KG1 (cell line): ENCODE measurements at places on chromosomes 6 and 20.
A peak's percentile ranks its signal among the peaks of the same experiment; 100 is the strongest.

DNA sequence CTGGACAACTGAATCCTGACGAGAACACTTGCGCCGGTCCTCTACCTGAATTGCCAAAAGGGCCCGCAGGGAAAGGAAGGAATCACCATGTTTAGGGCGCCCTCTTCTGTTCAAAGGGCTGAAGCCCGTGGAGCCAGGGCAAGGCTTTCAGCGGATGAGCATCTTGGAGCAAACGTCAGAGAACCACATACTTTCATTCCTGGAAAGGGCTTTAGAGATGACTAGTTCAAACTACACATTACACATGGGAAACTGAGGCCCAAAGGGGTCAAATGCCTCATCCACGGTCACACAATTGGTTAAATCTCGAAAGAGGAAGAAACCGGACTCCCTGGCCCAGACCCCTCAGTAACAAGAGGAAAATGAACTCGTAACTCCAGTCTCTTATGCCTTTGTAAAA lies 11.5 kb upstream of the ZNF133 start:
- peak; percentile 28 for DNase-seq

- DNase-seq: peak; percentile 45
These were observed 751 bp downstream of the MAP3K4 start for GRCh38 chr6:160992061-160992979.

- DNase-seq: no peak
These were observed 10.6 kb downstream of the PGK2 start for GRCh38 chr6:49776444-49776843.

- DNase-seq: peak; percentile 30
These were observed 61.8 kb downstream of the RPP40 start for GRCh38 chr6:4941782-4942672.
